Renal cortical epithelial cell (primary cell): ENCODE measurements at places on chromosomes 3 and 15. TPM values are rescaled to one million over a fixed set of nuclear protein-coding genes. Genes with fewer than 3 reads are reported as not detected.

DNA sequence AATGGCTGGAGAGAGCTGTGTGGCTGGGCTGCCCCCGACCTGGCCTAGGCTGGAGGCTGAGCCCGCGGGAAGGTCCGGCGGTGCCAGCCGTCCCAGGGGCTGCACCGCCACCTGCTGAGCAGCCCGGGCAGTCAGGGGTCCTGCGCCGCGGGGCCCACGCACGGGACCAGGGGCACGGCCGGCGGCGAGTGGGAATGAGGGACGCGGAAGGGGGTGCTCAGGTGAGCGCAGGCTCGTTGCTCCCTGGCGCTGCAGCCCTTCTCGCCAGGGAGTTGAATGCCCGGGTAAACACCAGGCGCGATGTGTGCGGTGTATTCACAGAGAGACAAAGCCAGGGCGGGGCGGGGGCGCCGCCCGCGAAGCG is 666 bp upstream of the SEMA3F start:
- no peak for DNase-seq

DNA sequence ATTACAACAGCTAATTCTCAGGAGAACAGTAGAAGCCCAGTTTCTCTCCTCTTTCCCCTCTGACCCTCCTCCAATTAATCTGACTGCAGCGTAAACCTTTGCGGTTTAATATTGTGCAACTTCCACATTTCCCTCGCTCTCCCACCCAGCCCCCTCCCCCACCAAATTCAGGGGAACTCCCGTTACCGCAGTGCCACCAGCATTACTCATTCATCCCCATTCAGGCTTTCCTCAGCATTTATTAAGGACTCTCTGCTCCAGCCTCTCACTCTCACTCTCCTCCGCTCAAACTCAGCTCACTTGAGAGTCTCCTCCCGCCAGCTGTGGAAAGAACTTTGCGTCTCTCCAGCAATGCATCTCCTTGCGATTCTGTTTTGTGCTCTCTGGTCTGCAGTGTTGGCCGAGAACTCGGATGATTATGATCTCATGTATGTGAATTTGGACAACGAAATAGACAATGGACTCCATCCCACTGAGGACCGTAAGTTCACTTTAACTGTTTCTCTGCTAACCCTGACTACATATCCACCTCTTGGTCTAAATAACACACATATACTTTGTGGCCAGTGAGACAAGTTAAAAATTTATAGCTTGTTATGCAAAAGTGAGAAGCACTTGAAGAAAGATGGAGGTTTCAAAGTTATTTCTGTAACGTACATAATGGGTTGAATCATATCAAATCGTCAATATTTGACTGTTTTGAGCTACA is at the start of gene PTX3:
PTX3 (plus strand) TSS at position 268 of the 709 bp plus-strand sequence; CDS start at position 352, 84 bp downstream.
- DNase-seq, result peak; percentile 90

DNA sequence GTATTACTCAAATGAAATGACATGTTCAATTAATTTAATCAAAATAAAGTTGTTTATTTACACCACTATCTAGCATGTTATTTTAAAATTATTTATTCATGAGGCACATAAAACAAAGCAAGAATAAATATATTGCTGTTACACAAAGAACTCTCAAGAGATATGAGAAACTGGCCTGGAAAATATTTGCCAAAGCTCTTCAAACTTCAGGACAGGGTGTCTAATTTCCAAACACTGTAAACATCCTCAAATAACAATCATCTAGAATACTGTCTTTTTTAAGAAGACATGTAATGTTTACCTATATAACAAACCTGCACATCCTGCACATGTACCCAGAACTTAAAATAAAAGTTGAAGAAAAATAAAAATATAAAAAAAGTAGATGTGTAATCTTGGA is 876.6 kb downstream of the TUSC7 start:
- no peak for DNase-seq

DNA sequence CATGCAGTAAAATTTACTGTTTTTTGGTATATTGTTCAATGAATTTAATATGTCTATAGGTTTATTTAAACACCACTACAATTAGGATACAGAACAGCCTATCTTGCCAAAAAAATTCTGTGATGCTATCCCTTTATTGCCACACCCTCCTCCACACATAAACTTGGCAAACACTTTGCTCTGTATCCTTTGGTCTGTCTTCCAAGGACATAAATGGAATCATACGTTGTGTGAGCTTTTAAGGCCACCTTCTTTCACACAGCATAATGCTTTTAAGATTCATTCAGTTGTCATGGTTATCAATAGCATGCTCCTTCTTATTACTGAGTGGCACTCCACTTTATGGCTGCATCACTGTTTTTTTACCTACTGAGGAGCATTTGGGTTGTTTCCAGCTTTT is 71.5 kb downstream of the CERS3 start:
- peak; percentile 7 for DNase-seq

GRCh38 chr3:123780656-123781055 is 103.5 kb downstream of the MYLK start:
- DNase-seq, result peak; percentile 36

GRCh38 chr3:34256021-34256420 is 457.6 kb downstream of the PDCD6IP start:
- DNase-seq, result no peak

DNA sequence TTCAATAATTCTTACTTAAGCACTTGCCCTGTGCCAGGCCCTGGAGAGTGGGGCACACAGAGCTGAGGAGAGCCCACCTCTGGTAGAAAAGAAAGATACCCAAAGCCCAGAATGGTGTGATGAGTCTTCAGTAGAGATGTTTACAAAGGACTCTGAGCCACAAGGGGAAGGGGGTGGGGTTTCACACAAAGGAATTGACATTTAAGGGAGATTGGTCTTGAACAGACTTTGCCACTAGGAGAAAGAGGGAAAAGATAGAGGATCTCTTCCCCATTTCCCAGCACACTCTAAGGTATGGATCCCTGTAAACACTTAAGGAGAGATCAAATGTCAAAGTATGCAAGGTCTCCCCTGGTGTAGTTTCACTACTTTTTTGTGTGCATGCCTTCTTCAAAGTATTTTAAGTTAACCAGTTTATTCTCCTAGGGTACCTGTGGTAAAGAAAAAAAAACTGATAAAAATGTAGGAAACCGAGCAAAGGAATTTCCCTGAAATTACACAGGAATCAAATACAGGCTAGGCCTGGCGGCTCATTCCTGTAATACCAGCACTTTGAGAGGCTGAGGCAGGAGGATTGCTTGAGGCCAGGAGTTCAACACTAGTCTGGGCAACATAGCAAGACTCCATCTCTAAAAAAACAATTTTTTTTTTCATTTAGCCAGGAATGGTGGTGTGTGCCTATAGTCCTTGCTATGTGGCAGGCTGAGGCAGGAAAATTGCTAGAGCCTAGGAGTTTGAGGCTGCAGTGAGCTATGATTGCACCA is 117.6 kb upstream of the SKOR1 start:
- no peak for DNase-seq

- no peak for DNase-seq
These were observed 37.8 kb upstream of the FOXB1 start for GRCh38 chr15:59966262-59966661.

- DNase-seq, result no peak
These were observed 76.5 kb downstream of the B3GALNT1 start for GRCh38 chr3:161028555-161029153.

DNA sequence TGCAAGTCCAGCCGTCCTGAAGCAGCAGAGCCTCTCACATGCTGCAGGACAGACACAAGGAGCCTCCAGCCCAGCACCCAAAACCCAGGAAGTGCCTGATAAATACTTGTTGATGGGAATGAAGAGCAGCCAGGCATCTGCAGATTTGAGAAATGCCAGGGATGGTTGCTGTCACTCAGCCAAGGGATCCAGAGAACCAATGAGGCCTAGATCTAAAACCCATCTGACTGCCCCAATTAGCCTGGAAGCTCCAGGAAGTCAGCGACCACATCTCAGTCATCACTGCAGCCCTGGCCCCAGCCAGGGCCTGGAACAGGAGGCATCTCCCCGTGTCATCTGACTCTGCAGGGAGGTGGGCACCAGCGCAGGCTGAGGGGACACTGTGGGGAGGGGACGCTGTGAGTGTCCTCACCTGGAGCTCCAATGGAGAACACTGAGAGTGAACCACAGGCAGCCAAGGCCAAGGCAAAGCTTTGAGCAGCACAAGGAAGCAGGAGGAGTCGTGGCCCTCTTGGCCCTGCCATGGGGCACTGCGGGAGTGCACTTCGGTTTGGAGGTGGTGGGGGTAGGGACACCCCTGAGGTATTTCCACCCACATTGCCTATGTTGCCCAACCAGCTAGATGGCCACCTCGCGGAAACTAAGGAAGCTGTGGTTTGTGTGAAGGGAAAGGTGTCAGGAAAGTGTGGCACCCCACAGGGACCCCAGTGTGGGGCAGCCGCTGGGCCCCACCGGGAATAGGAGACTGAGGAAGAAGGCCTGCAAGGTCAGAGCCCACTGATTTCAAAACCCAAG is 229.5 kb downstream of the VPS13C start:
- no peak for DNase-seq

GRCh38 chr3:5806192-5806591 is 618.7 kb downstream of the EDEM1 start:
- no peak for DNase-seq

DNA sequence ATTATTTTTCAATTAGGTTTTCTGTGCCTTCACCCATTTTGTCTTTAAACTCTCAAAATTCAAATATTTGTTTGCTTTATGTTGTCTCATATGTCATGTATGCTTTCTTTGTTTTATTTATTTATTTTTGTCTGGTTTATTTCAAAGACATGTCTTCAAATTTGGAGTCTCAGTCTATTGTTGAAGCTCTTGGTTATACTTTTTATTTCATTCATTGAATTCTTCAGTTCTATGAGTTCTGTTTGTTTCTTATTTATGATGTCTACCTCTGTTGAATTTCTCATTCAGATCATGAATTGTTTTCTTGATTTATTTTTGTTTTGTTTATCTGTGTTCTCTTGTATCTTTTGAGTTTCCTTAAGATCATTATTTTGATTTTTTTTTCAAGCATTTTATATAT is 55.6 kb downstream of the AP4E1 start:
- no peak for DNase-seq

DNA sequence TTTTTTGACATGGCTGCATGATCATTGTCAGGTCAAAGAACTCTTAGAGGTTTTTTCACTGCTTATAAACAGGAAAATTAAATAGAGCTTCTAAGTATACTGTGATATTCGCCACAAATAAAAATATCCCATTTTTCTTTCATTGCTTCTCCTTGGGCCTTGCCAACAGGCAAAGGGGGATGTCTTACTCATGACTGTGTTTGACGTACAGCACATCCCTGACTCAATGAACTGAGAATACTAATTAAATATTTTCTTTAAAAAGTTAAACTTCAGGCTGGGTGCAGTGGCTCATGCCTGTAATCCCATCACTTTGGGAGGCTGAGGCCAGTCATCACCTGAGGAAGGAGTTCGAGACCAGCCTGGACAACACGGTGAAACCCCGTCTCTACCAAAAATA is 41.4 kb upstream of the CCDC80 start:
- DNase-seq, result no peak

GRCh38 chr3:194323785-194324735 is 27.1 kb downstream of the CPN2 start:
- peak; percentile 64 for DNase-seq

DNA sequence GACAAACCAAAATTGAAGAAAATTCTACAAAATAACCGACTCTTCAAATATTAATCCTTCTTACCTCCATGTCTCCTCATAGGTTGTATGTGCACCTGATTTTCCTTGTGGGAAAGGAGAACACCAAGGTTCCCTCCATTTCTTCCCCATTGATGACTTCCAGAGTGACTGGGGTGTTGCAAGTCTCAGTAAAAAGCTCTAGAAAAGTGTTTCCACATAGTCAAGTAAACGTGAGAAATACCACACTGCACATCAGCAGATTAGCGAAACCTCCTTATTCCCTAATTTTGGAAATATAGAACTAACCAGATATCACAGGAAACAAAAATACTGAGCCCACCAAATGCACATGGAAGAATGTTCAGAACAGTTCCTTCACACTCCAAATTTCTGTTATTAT is 4.9 kb upstream of the RPN1 start:
- no peak for DNase-seq

DNA sequence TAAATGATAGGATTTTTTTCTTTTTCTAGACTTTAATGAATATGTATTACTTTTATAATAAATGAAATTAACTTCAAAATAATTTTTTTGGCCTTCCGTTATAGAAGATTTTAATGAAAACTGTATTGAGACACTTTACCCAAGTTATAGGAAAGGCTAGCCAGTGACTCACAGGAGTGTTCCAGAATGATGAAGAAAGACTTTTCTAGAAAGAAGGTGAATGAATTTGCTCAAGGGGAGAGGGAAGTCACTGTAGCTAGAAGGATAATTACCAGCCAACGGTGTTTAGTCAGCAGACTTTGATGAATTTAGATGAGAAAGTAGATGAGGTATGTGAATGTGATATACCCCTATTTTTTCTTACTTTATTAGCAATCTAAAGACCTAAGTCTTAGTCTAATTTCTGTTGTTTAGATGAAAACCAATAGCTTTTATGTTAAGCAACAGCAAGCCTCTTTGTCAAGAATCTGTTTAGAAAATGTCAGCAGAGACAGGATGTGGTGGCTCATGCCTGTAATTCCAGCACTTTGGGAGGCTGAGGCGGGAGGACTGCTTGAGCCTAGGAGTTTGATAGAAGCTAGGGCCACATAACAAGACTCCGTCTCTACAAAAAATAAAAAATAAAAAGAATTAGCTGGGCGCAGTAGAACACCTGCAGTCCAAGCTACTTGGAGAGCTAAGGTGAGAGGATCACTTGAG is 3.2 kb downstream of the ALAS1 start:
- peak; percentile 37 for DNase-seq

- peak; percentile 78 for DNase-seq
These were observed 966 bp upstream of the PKM start for GRCh38 chr15:72231833-72232478.

DNA sequence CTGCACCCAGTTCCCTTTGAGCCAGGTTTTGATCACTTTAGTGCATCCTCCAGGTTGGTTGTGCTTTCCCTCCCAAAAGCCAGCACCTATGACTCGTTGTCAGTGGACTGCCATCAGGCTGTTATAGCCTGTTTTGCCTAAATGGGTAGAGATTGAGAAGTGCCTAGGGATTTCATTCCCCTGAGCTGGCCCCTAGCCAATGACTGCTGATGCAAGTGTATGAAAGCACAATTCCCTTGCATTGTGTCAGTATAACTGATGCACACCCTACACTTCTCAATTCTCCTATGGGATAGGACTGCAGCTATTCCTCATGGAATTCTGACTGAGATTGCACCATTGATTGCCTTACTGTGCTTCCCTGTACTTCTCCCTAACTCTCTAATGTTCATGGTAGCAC is 102.1 kb upstream of the ARPP21 start:
- DNase-seq, result peak; percentile 10

The MYO1E gene
- total RNA-seq, result 444 and 694 TPM in 2 replicates

The RHOA gene
- total RNA-seq, result 525 and 698 TPM in 2 replicates

The CCR8 gene
- total RNA-seq, result 1.0 TPM in 1 of 2 replicates, not detected in the other

The ADAMTS9 gene
- total RNA-seq, result 123 and 229 TPM in 2 replicates

The GATA2 gene
- total RNA-seq, result 1.6 and 4.3 TPM in 2 replicates

The C2CD4B gene
- 0.17 and 0.70 TPM in 2 replicates for total RNA-seq

The GPR62 gene
- total RNA-seq, result not detected in 2 replicates

The CA12 gene
- total RNA-seq, result 19.6 and 26.4 TPM in 2 replicates

The MGLL gene
- 106 and 155 TPM in 2 replicates for total RNA-seq

The ARGFX gene
- total RNA-seq, result not detected in 2 replicates
